Fibroblast of mammary gland (primary cell): ENCODE measurements at places on chromosomes 3 and 15.

DNA sequence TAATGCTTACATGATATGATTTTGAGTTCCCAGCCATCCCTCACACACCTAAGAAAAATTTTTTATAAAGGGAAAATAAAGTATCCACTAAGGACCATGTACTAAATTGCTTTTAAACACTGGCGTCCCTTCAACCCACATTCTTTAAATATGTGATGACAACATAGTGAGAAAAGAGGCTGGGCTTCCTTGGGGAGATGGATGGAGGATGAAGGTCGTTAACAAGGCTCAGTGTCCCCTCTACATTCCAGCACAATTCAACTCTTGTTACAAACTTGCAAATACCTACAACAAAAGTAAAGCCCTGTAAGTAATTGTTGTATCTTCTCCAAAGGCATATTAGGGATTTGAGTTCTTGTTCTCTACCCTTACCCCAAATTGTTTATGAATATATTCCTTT is 87.2 kb upstream of the SLC4A7 start:
- DNase-seq, result no peak

GRCh38 chr15:95499397-95499796 is 831.1 kb upstream of the NR2F2 start:
- no peak for DNase-seq

DNA sequence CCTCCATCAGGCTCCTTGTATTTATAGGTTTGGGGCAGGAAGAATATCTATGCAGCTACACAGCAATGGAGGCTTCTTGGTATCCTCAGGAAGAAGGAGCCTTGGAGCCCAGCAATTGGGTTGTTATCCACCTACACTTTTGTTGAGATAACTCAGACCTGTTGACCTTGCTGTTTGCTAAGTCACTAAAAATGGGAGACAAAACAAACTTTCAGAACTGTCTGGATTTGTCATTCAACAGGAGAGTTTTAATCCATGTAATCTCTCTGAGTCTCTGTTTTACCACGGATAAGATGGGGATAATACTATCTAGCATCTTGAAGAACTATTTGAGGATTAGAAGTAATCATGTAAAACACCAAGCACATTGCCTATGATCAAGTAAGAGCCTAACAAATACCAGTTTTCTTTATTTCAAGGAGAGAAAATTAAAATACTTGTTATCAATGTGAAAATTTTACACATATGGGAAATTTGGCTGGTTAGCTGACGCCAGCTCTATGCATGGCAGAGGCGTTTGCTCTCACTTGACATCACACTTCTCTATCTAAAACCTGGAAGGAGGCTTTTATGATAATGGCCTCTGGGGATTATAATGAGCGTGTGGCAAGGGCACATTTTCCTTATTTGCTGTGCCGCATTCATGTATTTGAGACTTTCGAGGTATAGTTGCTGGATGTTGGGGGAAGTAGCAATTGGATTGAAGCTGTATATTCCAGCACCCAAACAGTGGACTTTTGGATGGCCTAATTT is 215.6 kb downstream of the PDCD6IP start:
- no peak for DNase-seq

DNA sequence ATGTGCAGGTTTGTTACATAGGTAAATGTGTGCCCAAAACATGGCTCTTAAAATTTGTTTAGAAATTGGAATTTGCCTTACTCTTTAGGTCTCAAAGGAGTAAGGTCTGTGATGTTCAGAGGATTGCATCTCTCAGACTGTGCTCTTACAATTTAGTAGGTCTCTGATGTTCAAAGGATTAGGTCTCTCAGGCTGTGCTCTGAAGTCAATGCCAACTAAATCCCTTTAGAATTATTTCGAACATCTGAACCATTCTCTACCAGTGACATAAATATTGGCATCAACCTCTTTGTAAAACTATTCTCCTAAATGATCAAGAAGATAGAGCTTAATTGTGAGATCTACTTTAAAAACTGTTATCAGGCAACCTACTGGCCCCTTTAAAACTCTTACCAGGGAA is at the start of gene OR5K1:
Gene OR5K1, plus strand, starts transcription at position 301 of the 400 bp plus-strand sequence. CDS start 6,376 bp downstream, outside the sequence.
- DNase-seq, result no peak

DNA sequence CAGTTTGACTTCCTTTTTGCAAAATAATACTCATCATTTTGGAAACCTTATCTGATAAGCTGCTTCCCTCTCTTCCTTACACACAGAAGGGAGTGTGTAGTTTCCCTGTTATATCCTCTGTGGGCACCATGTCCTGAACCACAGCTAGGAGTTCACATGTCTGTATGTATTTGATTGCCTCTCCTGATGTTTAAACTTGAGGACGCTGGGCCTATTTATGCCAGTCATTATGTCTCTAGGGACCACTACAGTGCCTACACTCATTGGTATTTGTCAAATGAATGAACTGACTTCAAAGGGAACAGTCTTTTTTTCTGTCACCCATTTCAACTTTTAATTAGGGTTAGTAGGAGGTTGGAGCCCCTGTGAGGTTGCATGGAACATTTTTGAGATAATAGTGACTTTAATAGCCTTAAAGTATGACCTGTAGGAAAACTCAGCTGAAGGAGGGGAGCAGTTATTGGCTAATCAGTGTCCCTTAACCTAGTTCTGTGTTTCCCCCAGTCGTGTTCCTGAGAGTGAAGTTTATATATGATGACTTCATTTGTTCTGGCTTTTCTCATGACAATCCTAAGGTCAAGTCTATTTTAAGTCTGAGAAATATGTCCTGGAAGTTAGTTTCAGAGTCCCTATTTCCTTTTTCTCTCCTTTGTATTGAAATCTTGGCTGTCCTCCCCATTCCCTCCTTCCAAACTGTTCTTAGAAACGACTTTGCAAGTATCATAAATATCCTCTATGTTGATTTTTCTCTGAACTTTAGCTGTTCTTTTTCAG is 28.9 kb downstream of the PDE8A start:
- peak; percentile 57 for DNase-seq
